ENCODE measurements at places on chromosomes 3 and 15.

DNA sequence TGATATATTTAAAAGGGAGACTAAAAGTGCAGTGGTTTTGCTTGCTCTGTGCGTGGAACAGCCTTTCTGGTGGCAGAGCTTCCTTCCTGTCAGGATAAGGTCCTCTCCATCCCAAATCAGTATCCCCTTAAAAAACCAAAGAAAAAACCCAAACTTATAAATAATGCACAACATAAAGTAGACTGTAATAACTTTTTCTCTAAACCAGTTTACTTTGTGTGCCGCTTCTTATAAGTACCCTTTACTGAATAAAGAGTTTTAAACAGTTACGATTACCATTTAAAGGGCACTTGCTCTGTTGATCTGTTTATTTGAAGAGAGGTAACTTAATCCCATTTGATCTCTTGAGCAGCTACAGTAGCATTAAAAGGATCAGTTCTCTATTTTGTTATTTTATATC lies 2.5 kb downstream of the PIK3CA start:
- no peak for DNase-seq

GRCh38 chr15:40951764-40952163 lies 1.5 kb upstream of the CHAC1 start:
- no peak for DNase-seq

DNA sequence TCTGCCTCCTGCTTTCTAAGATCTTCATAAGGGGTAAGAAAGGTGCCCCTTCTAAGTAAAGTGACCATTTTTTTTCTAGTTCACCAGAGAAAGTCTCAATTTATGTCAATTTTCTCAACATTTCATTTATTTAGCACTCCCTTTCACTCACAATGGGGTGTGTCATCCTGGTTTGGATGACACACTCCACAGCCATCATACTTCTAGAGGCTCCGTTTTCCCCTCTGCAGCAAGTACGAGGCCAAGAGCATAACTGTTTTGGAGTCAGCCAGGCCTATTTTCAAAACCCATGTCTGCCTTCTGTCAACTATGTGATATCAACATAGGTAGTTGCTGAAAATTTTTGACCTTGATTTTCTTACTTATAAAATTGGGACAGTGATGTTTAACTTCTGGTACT lies 703.2 kb downstream of the NLGN1 start:
- no peak for DNase-seq

GRCh38 chr15:69760890-69761568 lies 308.4 kb downstream of the RPLP1 start:
- no peak for DNase-seq

GRCh38 chr3:67620869-67621268 lies 33.5 kb downstream of the SUCLG2 start:
- DNase-seq = no peak

DNA sequence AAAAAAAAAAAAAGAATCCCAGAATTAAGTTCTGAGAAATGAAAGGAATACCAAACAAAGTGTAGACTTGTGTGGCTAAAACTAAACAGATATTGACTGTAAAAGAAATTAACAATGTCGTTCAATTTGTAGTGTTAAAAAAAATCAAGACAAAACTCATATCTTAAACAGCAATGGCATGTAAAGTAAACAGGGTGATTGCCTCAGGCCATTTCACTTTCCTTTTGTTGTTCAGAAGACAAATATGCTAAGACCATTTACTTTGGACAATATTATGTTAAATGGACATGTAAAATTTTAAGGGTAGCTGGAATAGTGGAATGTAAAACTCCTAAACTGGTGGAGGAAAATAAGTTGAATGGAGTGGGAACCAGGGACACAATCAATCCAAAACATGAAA lies 139.1 kb downstream of the RTP4 start:
- no peak for DNase-seq

GRCh38 chr15:80208758-80209734 lies 43.0 kb downstream of the CTXND1 start:
- DNase-seq = no peak

GRCh38 chr15:100772892-100773520 lies 106.6 kb upstream of the ALDH1A3 start:
- no peak for DNase-seq

DNA sequence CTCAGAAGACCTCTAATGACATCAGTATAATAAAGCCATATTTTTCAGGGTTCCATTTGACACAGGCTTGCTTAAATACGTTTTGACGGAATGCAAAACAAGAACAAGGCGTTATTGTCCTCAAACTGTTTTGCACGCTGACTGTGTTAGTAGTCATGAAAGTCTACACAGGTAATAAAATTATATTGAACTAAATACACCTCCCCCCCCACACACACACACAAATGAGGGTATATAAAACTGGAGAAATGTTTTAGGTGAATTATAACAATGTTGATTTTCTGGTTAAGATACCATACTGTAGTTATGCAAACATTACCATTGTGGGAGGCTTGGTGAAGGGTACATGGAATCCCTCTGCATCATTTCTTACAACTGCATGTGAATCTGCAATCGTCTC lies 257.1 kb upstream of the ARRDC4 start:
- DNase-seq = no peak

DNA sequence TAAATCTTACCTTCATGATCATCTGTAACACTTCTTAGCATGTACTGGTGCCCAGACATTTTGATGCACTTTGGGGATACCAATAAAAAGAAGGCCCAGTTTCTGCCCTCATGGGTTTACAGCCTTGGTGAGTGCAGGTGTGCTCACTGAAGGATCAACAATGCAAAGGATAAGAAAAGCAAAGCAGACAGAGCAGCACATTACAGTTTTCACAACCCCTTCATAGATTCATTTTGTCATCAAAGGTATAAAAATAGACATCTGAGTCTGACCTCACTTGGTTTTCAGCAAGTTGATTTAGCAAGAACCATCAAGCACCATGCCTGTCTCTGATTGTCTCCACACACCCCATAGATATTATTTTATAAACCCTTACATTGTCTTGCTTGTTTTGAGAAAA lies 77.6 kb downstream of the BFSP2 start:
- DNase-seq = no peak

DNA sequence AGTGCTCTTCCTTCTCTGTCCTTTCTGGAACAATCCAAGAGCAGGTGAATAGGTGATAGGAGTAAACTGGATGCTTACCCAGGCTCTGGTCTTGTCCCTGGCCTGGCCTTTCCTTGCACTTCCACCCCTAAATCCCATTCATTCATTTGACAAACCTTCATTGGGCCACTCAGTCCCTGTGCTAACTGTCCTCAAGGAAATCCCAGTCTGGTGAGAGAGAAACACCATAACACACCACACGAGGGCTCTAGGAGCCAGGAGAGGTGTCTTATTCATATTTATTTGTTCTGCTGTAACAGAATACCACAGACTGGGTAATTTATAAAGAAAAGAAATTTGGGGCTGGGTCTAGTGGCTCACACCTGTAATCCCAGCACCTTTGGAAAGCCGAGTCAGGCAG lies 22.8 kb downstream of the EFCC1 start:
- no peak for DNase-seq

GRCh38 chr15:40436116-40436891 lies 4.4 kb upstream of the BAHD1 start:
- no peak for DNase-seq

DNA sequence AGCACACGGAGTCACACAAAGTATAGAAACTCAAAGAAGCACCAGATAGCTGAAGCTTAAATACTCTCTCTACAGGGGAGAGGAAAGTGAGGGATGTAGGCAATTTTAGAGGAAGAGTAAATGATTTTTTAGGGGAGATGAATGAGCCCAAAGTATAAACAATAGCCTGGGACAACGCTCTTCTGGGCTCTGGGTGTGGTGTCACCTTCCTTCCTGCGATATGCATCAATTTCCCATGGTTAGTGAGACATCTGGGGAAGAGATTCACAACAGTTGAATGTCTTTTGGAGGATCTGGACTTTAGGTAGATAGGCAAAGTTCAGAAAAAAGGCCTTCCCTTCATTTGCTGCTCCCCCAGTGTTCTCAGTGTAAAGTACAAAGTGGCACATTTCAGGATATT lies 125.2 kb downstream of the EFHB start:
- no peak for DNase-seq

- DNase-seq = no peak
Measured at GRCh38 chr3:151351219-151351618, 21.9 kb upstream of the P2RY13 start.

DNA sequence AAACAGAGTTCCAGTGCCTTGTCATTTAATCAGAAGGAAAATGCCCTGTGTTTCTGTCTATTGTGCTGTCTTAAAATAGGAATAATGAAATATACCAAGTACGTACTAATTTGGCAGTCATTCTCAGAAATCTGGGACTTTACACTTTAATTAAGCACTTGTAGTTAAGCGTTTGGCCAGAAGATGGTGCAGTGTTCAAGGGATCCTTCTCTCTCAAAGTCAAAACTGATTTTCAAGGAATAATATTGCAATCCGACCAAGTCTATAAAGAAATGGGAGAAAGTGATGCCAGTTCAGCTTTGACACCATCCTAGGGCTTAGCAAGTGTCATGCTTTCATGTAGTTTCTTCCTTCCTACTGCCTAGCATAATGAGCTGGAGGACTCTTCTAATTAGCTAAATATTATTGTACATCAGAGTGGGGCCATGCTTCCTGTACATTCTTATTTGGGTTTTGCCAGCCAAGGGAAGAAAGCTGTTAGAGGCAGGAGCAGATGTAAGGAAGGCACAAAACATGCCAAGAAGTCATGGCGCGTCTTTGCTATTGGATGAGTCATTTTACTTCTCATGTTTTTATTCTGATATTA lies 64.8 kb downstream of the SAMMSON start:
- peak; percentile 65 for DNase-seq

- DNase-seq = no peak
Measured at GRCh38 chr3:82386647-82387046, 625.2 kb upstream of the GBE1 start.

DNA sequence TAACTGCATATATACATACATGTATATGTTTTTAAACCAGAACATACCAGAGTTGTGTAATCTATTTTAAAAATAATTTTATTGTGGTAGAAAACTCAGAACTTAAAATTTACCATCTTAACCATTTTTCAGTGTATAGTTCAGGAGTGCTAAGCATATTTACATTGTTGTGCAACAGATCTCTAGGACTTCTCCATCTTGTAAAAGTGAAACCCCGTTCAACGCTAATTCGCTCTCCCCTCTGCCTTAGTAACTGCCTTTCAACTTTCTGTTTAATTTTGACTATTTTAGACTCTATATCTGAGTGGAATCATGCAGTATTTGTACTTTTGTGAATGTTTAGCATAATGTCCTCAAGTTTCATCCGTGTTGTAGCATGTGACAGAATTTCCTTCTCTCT lies 51.8 kb upstream of the SSR3 start:
- DNase-seq = no peak

DNA sequence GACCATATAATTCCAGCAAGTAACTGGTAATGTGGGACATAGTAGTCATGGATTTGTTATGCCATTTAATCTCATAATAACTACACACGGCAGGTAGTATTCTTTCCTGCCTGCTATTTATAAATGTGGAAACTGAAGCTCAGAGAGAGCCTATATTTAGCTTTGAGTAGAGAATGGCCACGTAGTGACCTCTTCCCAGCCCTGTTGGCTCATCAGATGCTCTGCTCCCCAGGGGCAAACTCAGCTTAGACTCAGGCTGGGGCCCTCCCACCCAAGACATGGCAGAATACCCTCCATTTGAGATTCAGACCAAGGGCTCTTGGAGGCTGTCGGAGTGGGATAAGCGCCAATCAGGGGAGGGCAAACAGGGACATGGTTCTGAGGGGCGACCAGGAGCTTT lies 17.3 kb upstream of the HDAC11 start:
- DNase-seq = no peak

GRCh38 chr3:83625261-83625660 lies 1333.5 kb upstream of the CADM2 start:
- no peak for DNase-seq

DNA sequence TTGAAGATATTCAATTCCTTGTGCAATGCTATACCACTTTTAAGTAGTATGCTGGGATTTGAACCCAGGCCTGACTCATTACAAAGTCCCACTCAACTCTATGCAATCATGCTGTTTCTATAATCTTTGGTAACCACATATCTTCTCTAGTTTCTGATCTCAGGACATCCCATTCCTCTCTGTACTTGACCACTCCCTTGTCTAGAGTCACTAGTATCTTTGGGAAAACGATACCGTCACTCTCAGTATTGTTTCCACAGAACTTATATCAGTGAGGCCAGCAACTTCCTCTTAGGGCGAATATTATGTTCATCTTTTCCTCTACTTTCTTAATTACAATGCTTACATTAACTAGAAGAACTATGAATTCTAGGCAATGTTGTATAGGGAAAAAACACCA lies 137.3 kb upstream of the TSPAN3 start:
- DNase-seq = no peak

DNA sequence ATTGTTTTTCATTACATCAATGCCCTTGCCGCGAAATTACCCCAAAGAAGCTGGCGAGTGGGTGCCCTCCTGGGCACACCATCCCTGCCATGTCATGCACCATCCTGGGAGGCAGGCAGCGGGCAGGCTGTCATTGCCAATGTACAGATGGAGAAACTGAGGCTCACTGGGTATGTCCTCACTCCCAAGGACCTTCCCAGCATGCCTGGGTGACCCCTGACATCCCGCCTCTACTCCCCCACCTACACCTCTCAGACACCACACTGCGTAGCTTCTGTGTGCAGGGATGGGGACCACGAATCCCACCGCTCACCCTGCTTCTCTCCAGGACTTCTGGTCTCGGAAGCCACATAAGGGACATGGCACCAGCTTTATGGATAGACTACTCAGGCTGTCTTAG lies 41.0 kb upstream of the SLC41A3 start:
- no peak for DNase-seq

DNA sequence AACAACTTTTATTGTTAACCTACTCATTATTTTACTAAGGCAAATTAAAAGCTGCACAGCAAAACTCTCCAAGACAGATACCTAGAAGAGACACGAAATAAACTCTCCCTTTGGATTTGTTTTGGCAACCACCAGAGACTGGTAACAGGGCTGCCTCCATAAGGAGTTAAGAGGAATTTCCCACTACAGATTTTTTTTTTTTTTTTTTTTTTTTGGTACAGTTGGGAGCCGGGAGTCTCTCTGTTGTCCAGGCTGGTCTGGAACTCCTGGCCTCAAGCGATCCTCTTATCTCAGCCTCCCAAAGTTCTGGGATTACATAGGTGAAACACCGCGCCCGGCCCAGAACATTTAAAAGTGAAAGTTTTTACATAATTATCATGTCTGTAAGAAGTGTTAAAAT lies 73.6 kb upstream of the VGLL4 start:
- DNase-seq = no peak

DNA sequence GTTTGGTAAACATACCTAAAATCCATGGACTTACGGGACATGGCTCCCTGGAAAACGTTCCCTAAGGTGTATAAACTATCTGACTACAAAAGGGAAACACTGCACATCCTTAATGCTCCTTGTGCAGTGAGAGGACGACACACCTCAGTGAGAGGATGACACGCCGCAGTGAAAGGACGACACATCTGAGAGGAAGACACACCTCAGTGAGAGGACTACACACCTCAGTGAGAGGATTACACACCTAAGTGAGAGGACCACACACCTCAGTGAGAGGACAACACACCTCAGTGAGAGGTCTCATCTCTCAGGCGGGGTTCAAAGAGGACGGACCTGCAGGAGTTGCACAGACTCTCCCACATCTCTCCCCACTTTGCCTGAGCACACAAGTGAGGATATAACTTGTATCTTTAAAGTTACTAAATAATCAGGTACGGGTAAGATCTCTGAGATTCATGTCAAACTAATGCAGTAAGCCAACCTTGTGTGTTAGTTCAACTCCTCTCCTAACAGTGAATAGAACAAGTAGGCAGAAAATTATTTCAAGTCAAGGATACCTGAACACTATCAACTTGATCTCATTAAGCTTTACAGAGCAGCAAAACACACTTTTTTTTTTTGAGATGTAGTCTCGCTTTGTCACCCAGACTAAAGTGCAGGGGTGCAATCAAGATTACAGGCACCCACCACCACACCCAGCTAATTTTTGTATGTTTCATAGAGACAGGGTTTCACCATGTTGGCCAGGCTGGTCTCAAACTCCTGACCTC lies 32.1 kb downstream of the HERC2 start:
- no peak for DNase-seq

Measured in globus pallidus (tissue), 1 donor.